WTC11 (cell line): ENCODE measurements at places on chromosomes 2 and 18.

DNA sequence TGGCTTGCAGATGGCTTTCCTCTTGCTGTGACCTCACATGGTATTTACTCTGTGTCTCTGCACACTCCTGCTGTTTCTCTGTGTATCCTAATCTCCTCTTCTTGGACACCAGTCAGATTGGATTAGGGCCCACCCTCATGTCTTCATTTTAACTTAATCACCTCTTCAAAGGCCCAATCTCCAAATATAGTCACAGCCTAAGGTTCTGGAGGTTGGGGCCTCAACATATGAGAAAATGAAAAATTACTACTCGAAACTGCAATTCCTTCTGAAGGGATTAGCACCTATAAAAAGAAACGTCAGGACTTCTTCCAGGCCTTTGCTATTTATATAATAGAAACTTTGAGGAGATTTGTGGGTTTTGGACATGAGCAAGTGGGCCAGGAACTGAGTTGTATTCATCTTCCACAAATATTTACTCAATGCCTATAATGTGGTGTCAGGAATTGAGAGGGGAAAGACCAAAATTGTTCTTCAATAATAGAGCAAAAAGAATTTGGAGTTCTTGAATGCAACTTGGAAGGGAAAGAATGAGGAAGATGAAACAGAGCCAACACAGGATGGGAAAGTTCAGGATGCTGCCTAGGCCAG is 270.0 kb upstream of the FN1 start:
- DNase-seq = no peak

- DNase-seq = no peak
Measured at GRCh38 chr2:20448977-20449306, 2.1 kb downstream of the RHOB start.

- DNase-seq = no peak
Measured at GRCh38 chr2:3292416-3292815, 85.2 kb downstream of the EIPR1 start.

GRCh38 chr2:50443868-50444630 is 587.9 kb downstream of the NRXN1 start:
- no peak for DNase-seq

DNA sequence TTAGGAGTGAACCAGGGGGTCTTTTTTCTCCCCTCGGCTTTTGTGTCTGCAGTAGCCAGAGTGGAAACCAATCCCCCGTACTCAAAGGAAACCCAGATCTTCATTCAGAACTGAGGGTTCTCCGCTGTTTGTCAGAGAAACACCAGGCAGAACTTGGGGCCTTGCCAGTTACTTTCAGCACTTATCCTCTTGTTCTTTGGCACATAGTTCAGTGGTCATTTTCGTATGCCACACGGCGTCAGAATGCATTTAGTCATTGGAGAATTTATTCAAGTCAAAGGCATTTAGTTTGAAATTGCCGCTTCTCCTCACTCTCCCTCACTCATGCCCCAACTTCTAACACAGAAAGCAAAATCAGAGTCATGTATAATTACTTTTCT is 102.9 kb downstream of the CABLES1 start:
- no peak for DNase-seq
